Stimulated activated CD8-positive, alpha-beta memory T cell treated with anti-CD3 and anti-CD28 coated beads, Interleukin-15, amount 100 ng/mL, for 24 hours (primary cell): ENCODE measurements at places on chromosomes 2 and 18.

GRCh38 chr2:225636558-225636957, 237.0 kb downstream of the NYAP2 start:
- DNase-seq, result no peak

DNA sequence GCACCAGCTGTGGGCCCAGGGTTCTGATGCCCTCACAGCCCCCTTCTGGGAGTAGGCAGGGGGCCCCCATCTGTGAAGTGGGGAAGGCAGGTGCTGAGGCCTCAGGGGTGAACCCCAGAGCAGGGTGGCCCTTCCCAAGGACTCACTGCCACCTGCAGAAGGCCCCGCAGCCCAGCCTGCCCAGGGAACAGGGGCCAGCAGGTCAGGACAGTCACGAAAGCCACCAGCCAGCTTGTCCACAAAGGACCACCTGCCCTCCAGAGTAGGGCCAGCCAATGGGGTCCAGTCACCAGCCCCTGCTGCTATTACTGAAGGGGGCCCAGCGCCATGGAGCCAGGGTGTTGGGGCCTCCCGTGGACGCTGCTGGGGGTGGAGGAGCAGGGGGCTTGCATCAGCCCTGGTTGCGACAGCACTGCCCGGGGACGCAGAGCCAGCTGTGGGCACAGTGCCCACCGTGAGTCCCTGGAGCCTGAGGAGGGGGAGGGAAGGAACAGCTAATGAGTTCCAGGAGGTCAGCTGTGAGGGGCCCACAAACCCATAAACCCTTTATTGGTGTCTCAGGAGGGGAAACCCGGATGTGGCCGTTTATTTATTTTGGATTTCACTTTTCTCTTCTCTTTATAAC, 11.5 kb upstream of the SNED1 start:
- no peak for DNase-seq

DNA sequence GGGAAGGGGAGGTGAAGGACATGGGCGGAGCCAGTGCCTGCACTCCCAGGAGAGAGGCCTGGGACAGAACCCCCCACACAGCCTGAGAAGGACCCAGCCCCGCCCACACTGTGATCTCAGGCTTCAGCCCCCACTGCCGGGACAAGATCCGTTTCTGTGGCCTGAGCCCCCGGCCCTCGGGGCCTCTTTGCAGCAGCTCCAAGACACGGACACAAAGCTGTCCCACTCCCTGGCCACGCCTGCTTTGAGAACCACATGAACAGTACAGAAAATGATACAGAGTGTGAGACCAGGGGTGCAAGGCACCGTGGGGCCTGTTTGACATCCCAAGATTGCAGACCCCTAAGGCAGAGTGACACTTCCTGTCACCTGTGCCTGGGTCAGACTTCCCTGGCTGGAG, 74.5 kb downstream of the TWIST2 start:
- DNase-seq, result no peak

DNA sequence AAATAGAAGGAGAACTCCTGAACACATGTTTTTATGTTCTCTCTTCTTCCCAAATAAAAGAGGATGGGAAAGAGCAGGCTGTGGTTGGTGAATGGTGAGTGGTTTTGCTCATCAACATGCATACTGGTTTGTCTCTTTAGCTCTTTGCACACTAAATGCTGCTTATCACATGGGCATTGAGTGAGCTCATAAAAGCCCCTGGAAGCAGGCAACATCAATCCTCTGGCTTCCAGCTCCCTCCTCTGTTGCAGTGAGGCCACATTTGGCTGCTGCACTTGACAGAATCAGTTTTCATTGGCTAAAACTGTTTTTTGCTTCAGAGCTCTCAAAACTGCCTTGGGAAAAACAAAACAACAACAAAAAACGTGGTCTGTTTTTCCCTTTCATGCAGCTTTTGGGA, 1308.2 kb upstream of the NRXN1 start:
- DNase-seq, result no peak

- DNase-seq, result no peak
Measured at GRCh38 chr18:60010984-60011383, 111.2 kb downstream of the PMAIP1 start.

DNA sequence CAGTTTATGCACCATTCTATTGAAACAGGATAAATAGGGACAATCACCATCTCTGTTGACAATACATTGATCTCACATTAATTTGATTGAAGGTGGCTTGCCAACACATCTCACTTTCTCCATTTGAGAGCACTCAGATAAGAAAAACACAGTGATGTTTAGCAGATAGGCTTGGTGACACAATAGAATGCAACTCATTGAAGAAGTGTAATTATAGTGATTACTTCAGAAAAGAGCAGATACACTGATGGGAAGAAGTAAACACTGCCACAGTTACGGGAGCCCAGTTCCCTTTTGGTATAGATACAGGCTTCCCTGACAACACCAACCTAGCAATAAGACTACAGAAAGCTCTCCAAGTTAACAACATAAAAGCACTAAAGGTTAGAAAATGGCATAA, 89.1 kb downstream of the FIGN start:
- DNase-seq, result no peak

DNA sequence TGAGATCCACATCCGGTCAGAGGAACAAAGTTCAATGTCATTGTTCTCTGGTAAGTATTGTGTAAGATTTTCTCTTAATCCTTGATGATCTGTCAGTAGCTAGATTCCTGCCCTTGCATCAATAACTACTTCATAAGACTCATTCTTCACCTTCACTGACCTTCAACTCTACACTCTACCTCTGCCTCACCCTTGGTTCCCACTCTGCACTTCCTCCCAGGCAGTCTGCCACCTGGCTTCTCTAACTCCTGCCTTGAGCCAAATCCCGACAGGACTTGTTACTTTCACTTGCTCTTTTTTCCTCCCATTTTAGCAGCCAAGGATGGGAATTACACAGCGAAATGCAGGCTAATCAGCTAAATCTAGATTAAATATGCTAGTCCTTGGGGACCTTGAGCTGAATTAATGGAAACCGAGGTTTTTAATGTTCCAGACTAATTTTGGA, 190.7 kb downstream of the DLGAP1 start:
- DNase-seq, result no peak

- DNase-seq, result no peak
Measured at GRCh38 chr2:174518395-174518794, 31.6 kb upstream of the GPR155 start.
